ENCODE measurements at places on chromosomes 1 and 21.

- DNase-seq: no peak
Observed at GRCh38 chr1:192357924-192358323, 41.1 kb downstream of the RGS21 start.

DNA sequence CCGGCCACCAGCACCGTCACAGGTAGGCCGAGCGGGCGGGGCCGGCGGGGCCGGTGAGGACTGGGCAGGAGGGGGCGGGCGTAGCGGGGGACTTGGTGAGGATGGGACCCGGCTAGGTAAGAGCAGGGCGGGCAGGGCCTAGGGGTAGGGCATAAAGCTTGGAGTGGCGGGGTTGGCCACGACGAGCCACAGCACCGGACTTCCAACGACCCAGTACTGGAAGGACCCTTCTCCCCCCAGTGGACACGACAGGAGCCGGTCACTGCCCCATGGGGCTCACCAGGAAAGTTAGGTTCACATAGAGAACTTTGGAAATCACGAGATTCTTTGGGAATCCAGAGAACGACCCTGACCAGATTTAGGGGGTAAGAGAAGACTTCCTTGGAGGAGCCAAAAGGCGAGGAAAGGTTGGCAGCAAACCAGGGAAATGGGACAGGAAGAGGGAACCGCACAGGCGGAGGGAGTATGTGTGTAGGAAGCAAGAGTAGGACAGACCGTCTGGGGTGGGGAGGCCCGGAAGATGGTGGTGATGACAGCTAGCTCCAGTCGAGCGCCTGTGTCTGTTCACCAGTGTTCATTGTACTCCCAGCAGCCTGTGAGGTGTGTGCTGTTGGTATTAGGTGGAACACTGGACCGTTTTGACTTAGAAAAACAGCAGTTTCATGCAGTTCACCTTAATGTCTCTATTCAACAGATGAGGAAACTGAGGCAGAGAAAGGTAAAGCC lies 20.4 kb downstream of the ZNF362 start:
- DNase-seq: no peak

- no peak for DNase-seq
Observed at GRCh38 chr1:179798213-179798863, 55.2 kb downstream of the FAM163A start.

DNA sequence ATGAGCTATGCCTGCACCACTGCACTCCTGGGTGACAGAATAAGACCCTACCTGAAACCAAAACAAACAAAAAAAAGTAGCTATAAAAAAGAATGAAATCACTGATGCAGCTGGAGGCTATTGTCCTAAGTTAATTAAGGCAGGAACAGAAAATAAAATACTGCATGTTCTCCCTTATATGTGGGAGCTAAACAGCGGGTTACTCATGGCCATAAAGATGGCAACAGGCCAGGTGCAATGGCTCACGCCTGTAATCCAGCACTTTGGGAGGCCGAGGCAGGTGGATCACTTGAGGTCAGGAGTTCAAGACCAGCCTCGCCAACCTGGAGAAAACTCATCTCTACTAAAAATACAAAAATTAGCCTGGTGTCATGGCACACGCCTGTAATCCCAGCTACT lies 152.7 kb downstream of the PIK3R3 start:
- no peak for DNase-seq

DNA sequence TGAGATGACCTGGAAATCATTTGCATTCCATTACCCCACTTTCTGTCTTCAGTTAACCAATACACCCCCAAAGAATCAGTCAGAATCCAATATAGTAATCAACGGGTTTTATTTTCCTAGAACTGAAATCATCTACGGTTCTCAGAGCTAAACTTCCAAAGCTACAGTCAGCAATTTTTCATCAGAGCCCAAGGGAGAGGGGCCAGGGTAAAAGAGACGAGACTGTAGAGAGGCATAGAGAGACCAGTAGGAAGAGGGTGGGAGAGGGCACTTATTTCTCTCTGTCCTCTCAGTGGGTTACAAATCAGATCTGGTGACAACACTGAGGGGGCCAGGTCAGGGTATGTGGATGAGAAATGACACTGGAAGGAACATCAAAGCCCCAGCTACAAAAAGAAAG lies 1.1 kb upstream of the MRPL24 start:
- no peak for DNase-seq

- no peak for DNase-seq
Observed at GRCh38 chr1:150194381-150195031, 41.4 kb downstream of the ANP32E start.

- DNase-seq: no peak
Observed at GRCh38 chr1:30447080-30447479, 276.3 kb downstream of the MATN1 start.

DNA sequence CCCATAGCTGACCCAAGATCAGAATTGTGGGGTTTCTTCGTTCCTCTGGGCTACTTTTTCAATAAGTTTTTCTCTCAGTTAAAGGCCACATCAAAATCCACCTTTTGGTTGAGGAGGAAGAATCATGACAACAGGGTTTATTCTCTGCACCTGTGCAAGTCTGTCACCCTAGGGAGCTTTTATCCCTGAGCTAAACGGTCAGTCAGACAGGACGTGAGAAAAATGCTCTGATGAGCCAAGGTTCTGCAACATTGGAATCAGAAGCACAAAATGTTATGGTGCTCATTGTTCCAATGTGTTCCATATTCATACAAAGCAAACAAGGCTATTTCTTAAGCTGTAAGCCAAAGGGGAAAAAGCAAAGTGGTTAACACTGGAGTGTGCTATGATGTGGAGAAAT lies 7.4 kb upstream of the ERICH3 start:
- no peak for DNase-seq

DNA sequence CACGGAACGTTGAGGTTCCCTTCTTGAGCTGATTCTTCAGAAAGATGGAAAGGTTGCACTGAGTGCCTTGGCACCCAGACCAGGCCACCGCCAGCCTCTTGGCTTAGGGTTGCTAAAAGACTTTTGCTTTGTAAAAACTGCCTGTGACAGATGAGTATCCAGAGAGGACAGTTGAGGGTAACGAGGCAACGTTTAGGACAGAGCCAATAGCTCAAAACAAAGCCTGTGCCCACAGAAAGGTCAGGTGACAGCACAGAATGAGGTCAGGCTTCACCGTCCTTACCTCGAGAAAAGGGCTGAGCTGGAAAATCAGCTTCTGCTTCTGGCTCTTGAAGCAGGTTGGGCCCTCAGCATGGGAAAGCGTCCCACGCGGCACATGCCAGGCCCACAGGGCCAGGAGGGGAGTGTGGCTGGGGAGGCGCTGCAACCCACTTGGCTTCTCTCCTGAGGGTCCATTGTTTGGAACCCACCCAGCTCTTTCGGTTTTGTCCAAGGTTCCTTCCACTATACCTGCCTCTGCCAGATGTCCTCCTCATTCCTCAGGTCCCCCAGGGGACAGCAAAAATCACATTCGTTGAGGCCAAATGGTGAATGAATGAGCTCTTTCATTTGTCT lies 55.5 kb downstream of the SCCPDH start:
- DNase-seq: no peak

DNA sequence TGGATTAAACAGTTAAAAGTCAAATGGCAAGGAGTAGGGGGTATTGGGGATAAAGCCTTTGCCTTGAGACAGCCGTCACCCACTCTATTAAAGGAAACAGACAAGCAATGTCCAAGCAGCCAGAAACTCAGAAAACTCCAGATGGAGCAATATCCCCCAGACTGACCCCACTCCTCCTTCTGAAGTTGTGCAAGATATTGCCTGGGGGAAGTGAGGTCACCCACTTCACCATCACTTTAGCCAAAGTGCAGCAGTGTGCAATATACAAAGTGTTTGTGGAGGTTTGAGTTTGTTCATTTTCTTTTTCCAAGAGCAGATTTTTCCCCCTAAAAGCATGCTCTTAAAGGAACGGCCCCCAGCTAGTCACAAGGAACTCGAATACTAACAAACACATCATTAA lies 125.1 kb downstream of the ETS2 start:
- no peak for DNase-seq

Data from cortex of kidney (tissue), 1 donor.